Psoas muscle (tissue), 8 donors: ENCODE measurements at places on chromosomes 6 and 20. TPM values are rescaled to one million over a fixed set of nuclear protein-coding genes. Genes with fewer than 3 reads are reported as not detected.

Gene TNFAIP3
- total RNA-seq = 4.7 TPM

Gene CDK19
- 4.7 TPM for total RNA-seq

Gene SDCBP2
- total RNA-seq = 3.2 TPM

Gene ZMYND8
- 23.0 TPM for total RNA-seq

Gene REM1
- 2.0 TPM for total RNA-seq

Gene RNF39
- total RNA-seq = not detected

Gene PRDM13
- not detected for total RNA-seq

Gene NHLRC1
- total RNA-seq = 3.0 TPM

Gene TRIM31
- total RNA-seq = not detected

Gene TTLL9
- not detected for total RNA-seq

- DNase-seq = no peak
Observed at GRCh38 chr20:31544600-31544999, 30.4 kb downstream of the HM13 start.

DNA sequence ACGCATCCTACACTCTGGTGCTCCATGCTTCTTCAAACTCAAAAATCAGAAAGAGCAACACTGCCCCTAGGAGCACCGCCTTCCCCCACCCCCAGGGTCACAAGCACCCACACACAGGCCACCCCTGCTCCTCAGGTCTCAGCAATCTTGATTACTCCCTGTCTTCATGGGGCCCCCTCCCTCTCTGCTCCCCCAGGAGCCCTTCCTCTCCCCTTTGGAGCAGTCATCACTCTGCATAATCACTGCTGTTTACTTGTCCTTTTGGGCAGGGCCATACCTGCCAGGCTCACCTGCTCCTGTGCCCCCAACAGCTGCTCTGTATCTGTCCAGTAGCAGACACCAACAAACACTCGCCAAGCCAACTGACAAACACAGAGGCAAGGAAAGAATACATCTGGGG, 7.6 kb upstream of the SYNDIG1 start:
- DNase-seq = no peak

- no peak for DNase-seq
Observed at GRCh38 chr20:47396762-47397476, 40.4 kb upstream of the ZMYND8 start.

GRCh38 chr6:20978151-20978614, 443.9 kb downstream of the CDKAL1 start:
- DNase-seq = no peak

DNA sequence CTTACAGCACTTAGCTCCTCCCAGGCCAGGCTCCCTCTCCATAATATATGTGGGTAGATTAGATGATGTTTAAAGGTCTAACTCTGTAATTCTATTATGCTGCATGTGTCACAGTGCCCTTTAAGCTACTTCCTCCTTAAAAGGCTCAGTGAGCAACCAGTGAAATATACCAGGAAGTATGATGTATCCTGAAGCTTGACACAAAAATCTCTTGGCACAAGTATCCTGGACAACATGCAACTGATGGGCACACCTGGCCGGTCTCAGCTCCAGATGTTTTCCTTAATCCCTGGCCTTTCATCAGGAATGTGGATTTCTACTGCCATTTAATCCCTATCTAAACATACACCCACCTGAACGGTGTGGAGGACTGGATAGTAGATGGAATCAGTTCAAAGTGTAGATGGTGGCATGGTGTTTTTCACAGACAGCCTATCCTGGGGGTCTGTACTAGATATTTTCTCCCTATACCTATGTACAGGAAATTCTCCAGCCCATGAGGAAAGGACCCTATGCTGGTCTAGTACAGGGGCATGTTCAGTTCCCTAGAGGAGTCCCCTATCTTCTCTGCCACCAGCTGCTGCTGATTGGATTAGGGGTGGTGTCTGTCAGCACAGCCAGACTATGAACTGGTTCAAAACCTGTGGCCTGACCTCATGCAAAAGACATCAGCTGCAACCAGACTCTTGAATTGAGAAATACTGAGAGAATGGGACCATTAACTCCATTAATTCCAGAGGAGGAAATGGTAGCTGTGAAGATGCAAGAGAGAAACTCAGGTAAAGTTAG, 59.4 kb upstream of the CITED2 start:
- DNase-seq = no peak

DNA sequence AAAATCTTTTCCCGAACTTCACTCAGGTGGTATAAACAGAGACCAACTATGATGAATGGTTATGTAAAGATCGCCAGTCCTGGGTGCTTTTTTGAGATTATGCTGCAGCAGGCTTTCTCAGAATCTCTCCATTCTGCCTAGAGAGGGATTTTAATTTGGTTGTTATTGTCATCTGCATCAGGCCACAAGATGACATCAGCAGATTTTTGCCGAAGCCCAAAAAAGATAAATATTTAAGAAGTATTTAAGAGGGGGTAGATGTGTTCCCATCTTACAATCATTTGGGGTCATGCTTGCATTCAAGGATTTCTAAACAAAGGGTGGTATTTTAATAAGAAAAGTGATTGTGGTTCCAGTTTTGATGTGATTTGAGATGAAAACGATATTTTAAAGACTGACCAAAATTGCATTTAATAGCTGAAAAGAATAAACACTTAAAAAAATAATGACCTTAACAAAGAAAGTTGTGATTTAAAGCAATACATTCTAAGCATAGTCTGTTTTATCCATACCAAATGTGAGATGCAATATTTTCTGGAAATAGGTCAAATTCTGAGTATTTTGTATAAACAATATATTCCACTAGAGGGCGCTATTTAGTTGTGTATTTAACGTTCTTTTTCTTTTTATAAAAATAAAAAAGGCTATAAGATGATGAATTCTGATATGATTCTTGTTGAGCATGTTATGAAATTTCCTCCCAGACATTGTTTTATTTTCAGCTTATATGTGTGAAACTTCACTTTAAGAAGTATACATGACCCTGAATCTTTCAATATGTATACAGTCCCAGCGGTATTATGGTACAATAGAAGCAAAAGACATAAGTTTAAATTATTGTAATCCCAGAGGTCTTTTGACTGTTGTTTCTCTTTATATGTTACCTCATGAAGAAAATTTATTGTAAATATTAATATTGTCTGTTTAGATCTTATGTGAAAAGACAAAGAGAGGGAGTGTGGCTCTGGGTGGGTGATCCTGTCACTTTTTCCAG, 51.0 kb upstream of the ZFP64 start:
- DNase-seq = no peak

GRCh38 chr20:54525916-54526590, 50.7 kb downstream of the DOK5 start:
- DNase-seq = no peak

DNA sequence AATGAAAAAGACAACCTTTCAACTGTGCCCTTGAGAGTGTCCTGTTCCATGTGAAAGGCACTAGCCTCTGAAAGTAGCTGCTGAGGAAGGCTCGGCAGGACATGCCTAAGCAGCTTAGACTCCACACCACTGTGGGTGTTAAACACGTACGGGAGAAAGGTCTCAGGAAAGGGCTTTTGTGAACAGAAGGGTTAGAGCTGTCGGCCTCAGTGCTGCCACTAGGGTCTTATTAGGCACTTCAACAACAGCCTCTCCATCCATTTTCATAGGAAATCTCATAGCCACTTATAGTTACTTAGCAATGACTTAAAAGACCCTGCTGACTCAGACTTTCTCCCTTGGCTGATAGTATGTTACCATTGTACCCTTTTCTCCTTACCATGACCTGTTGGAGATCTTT, 662.8 kb downstream of the TBC1D32 start:
- DNase-seq = no peak

GRCh38 chr6:8268156-8268555, 165.8 kb upstream of the EEF1E1 start:
- no peak for DNase-seq

DNA sequence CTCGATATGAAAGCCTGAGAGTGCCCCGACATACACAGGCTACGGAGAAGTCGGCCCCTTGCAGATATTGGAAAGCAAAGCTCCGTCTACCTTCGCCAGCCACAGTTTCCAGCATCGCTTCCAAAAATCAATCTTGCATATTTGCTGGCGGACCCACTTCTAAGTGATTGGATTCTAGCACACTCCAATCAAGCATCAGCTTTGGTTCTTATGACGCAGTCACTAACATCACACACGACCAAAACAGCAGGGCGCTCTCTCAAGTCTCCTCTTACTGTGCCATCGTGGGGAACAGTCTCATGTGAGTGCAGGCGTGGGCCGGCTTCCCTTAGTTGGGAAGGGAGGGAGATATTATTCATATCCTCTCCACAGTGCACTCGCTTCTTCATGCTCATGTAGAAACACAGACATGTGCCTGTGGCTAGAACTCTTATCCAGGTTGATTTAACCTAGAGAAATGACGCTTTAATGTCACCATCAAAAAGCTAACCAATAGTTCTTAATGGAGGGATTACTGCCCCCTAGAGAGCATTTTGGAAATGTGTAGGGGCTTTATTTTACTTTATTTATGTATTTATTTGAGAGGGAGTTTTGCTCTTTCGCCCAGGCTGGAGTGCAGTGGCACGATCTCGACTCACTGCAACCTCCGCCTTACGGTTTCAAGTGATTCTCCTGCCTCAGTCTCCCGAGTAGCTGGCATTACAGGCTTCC, 229.8 kb downstream of the SOD2 start:
- no peak for DNase-seq

DNA sequence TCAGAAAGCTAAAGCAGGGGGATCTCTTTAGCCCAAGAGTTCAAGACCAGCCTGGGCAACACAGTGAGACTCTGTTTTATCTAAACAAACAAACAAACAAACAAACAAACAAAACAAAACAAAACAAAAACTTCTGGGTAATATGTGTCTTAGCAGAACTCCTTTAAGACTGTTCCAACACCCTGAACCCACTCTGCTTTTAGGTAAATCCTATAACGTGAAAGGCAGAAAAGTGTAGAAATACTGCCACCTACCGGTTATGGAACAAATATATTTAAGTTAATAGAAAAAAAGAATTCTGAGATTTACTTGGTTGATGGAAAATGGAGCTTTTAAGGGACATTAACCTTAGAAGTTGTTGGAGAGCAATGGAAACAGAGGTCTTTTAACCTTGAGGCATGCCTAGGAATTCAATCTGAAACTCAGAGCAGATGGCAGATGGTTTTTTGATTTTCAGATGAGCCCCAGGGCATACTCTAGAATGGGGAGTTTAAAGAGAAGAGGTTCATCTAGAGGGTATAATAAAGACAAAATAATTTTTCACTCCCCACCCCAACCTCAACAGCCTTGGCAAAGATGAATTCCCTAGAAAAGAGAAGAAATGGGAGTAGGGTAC, 38.5 kb downstream of the SOD2 start:
- DNase-seq = no peak

GRCh38 chr6:169099411-169100202, 154.0 kb downstream of the THBS2 start:
- DNase-seq = no peak

DNA sequence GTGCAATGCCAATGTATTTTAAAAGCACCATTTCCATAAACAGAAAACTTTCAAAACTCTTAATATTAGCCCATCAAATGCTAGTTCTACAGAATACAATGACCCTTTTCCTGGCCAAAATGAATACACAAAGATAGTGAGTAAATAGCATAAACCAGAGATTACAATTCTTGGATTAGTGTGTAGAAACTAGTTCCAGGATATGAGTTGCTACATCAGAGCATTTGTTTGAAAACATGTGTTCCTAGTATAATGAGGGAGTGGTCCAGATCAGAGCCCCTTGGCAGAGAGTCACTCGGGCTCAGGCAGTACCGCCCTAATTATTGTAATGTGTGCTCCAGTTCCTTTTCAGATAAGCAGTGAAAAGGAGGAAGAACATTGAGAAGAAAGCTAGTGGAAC, 63.7 kb upstream of the COL21A1 start:
- DNase-seq = no peak

DNA sequence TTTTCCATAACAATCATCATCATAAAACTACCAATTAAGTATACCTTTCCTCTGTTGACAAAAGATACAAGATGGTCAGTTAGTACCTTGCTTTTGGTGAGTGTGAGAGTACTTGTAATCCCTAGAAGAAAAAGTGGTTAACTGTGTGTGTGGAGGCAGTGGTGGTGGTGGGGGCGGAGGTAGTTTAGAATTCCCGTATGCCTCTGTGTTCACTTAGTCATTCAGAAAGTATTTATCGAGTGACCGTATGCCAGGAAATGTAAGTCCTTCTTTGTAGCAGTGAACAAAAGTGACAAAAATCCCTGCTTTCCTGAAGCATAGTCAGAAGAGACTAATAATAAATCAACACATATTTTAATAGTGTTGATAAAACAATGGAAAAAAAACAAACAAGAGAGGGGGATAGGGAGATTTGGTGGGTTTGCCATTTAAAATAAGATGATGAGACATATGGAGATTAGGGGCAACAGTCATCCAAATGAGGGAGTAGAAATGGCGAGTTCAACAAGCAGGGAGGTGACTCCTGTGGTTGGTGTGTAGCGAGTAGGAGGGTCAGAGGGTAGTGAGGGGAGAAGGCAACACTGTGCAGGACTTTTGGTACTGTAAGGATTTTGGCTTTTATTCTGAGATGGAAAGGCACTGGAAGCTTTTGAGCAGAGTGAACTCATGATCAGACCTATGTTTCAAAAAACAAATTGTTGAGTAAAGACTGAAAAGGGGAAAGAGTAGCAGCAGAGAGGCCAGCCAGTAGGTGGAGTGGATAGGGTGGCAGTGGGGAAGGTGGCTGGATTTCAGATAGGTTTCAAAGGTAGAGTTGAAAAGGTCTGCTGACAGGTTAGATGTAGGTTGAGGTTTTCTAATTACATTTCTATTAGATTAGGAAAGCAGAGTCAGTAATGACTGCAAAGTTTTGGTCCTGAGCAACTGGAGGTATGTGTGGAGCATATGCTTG, 40.3 kb upstream of the SIM1 start:
- DNase-seq = peak; percentile 17
